ENCODE measurements at places on chromosomes 12 and 14. TPM values are rescaled to one million over a fixed set of nuclear protein-coding genes. Genes with fewer than 3 reads are reported as not detected.

DNA sequence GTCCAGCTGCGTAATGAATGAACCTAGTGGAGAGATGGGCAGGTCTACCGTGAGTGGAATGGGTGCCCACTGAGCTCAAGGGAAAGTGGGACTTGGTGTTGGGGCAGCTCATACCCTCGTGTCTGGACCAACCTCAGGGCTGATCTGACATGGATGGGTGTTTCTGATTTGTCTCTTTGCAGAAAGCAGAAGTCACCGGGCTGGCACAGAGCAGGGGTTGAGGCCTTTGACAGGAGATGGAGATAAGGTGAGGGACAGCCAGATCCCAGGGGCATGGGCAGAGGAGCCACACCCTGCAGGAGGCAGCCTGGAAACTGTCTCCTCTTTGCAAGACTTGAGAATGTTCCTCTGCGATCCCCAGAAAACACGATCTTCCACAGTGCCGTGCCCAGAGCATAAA, 20.9 kb upstream of the PPP1CC start:
- no peaks in the 10 kb centered on the region for H3K4me1 ChIP-seq
- H3K27ac ChIP-seq, result no peak overlapping the region
- peaks cover 4% of the 10 kb centered on the region for H3K27me3 ChIP-seq
- no peaks in the 10 kb centered on the region for H3K36me3 ChIP-seq
- no peak for DNase-seq

DNA sequence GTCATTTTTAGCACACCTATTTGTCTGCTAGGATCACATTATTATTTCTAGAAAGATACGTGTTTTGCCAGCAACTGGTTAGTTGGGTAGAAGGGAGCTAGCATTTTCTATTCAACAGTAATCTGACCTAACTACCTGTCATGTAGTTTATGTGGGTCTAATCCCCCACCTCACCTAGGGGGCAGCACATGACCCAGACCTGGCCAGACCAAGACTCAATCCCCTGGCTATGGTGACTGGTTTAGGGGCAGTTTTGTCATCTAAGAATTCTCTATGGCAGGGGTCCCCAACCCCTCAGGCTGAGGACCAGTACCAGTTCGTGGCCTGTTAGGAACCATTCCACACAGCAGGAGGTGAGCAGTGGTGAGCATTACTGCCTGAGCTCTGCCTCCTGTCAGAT, 29.5 kb upstream of the EVL start:
- no peaks in the 10 kb centered on the region for H3K27me3 ChIP-seq
- peaks cover 9% of the 10 kb centered on the region for H3K4me1 ChIP-seq
- DNase-seq, result no peak
- H3K36me3 ChIP-seq, result no peaks in the 10 kb centered on the region
- H3K27ac ChIP-seq, result no peak overlapping the region

- H3K4me1 ChIP-seq, result peaks cover 8% of the 10 kb centered on the region
- peaks cover 4% of the 10 kb centered on the region for H3K27me3 ChIP-seq
- no peaks in the 10 kb centered on the region for H3K36me3 ChIP-seq
- H3K4me3 ChIP-seq, result no peak overlapping the region
- no peak for DNase-seq
- no peak overlapping the region for H3K27ac ChIP-seq
Observed at GRCh38 chr14:89503431-89503996, 86.5 kb upstream of the FOXN3 start.

ESPL1 gene
- total RNA-seq, result 24.3 TPM

AVPR1A gene
- 0.16 TPM for total RNA-seq

- no peak overlapping the region for H3K27ac ChIP-seq
- peaks cover 29% of the 10 kb centered on the region for H3K27me3 ChIP-seq
- H3K4me1 ChIP-seq, result peaks cover 2% of the 10 kb centered on the region
- H3K36me3 ChIP-seq, result peaks cover 3% of the 10 kb centered on the region
- no peak overlapping the region for H3K4me3 ChIP-seq
Observed at GRCh38 chr12:6465467-6466183, 4.9 kb downstream of the VAMP1 start.

TPPP2 gene
- total RNA-seq, result not detected

GRCh38 chr12:10409392-10409791, at the start of gene KLRC4:
Gene KLRC4, minus strand, starts transcription at chr12:10409757. Its CDS starts 182 bp downstream, at chr12:10409575.
- H3K27me3 ChIP-seq, result no peaks in the 10 kb centered on the region
- no peak within 1 kb of the TSS for H3K27ac ChIP-seq
- no peaks in the 10 kb centered on the region for H3K4me1 ChIP-seq
- H3K36me3 ChIP-seq, result no peaks in the 10 kb centered on the region

DNA sequence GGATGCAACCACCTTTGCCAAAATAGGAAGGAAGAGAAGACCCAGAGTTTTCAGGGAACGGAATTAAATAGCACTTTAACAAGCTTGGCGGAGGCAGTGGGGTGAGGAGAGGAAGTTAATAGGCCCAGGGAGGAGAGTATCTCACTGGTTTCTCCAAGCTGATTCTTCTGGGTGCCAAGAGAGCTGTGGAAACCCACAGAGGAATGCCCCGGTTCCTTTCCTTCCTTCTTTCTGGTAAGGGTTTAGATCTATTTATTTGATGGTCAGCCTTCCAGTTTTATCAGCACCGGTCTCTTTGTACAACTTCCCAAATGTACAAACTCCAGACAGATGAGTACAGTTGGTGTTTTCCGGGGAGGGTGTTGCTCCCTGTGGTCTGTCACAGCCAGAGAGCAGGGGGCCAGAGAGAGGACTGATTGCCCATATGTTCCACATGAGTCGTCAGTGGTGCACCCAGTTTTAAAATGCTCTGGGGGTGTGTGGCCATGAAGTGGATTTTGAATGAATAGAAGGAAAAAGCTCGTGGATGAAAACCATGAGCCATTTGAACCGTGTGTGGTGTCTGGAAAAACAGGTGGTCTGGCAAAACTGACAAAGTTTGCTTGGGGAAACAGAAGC, 26.6 kb downstream of the PRKCH start:
- no peak for DNase-seq
- H3K4me3 ChIP-seq, result no peak overlapping the region
- peaks cover 9% of the 10 kb centered on the region for H3K4me1 ChIP-seq
- peaks cover 3% of the 10 kb centered on the region for H3K27me3 ChIP-seq
- no peaks in the 10 kb centered on the region for H3K36me3 ChIP-seq

FOS gene
- 73.7 TPM for total RNA-seq

GRCh38 chr14:81682134-81682533, 148.5 kb upstream of the SEL1L start:
- DNase-seq, result no peak
- no peak overlapping the region for H3K4me3 ChIP-seq
- H3K4me1 ChIP-seq, result peaks cover 1% of the 10 kb centered on the region
- peaks cover 15% of the 10 kb centered on the region for H3K27me3 ChIP-seq

DNA sequence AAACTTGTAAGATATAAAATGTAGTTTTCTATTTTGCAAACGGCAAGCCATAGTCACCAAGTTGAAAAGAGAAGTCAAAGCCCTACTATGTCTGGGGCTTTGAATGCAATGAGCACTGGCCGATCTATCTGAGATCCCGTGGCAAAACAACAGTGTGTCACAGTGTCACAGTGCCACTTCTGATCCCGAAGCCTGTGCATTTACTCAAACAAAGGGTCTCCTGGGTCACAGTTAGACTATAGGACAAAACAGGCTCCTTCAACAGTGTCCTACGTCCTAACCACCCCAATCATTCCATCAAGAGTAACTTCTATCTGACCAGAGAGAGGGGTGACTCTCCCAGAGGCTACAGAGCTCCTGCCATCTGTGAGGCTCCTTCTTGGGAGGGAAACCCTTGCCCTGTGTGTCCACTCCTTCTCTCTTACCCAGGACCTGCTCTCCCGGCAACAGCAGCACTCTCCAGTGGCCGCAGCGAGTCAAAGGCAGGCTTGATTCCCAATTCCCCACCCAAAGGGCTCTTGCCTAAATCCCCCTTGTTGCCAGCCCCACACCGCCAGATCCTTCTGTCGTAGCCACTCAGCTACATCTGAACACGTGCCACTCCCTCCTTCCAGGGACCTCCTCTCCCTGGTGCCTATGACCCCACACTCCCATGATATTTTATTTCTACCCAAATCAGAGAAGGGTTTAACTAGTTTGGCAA, 14.0 kb upstream of the SELPLG start:
- no peaks in the 10 kb centered on the region for H3K27me3 ChIP-seq
- H3K4me3 ChIP-seq, result no peak overlapping the region
- DNase-seq, result no peak
- H3K4me1 ChIP-seq, result peaks cover 3% of the 10 kb centered on the region

ATL1 gene
- total RNA-seq, result 6.8 TPM

RNASE7 gene
- total RNA-seq, result not detected

DNA sequence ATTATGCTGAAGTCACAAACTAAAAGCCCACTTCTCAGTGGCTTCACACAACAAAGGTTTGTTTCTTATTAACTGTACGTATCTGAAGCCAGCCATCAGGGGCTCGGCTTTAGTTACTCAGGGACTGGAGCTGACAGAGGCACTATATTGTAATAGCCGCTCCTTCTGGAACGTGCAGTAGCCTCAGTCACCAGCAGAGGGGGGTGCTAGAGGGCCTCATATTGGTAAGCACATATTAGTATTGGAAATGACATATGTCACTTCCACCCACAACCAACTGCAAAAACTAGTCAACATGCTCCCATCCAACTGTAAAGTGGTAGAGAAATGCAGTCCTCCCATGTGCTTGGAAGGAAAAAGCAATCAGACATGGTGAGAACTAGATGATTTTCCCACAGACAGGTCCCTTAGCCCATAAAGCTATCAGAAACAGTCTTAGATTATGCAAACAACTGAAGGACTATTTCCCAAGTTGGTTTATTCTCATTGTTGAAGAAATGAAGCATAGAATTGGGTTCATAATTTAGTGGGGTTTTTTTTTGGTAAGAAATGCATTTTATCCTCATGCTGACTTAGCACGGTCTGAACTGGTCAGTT, 183.6 kb upstream of the G2E3 start:
- H3K4me3 ChIP-seq, result no peak overlapping the region
- no peaks in the 10 kb centered on the region for H3K27me3 ChIP-seq
- H3K4me1 ChIP-seq, result no peaks in the 10 kb centered on the region
- H3K36me3 ChIP-seq, result no peaks in the 10 kb centered on the region
- peak; percentile 44 for DNase-seq

DNA sequence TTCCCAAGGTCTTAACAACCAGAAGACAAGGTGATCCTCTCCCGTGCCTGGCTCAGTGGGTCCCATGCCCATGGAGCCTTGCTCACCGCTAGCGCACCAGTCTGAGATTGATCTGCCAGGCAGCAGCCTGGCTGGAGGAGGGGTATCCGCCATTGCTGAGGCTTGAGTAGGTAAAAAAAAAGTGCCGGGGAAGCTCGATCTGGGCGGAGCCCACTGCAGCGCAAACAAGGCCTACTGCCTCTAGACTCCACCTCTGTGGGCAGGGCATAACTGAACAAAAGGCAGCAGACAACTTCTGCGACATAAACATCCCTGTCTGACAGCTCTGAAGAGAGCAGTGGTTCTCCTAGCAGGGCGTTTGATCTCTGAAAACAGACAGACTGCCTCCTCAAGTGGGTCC, 104.0 kb downstream of the C14orf39 start:
- no peak overlapping the region for H3K27ac ChIP-seq
- H3K4me1 ChIP-seq, result no peaks in the 10 kb centered on the region
- no peaks in the 10 kb centered on the region for H3K36me3 ChIP-seq
- H3K27me3 ChIP-seq, result peaks cover 3% of the 10 kb centered on the region
- no peak overlapping the region for H3K4me3 ChIP-seq

DNA sequence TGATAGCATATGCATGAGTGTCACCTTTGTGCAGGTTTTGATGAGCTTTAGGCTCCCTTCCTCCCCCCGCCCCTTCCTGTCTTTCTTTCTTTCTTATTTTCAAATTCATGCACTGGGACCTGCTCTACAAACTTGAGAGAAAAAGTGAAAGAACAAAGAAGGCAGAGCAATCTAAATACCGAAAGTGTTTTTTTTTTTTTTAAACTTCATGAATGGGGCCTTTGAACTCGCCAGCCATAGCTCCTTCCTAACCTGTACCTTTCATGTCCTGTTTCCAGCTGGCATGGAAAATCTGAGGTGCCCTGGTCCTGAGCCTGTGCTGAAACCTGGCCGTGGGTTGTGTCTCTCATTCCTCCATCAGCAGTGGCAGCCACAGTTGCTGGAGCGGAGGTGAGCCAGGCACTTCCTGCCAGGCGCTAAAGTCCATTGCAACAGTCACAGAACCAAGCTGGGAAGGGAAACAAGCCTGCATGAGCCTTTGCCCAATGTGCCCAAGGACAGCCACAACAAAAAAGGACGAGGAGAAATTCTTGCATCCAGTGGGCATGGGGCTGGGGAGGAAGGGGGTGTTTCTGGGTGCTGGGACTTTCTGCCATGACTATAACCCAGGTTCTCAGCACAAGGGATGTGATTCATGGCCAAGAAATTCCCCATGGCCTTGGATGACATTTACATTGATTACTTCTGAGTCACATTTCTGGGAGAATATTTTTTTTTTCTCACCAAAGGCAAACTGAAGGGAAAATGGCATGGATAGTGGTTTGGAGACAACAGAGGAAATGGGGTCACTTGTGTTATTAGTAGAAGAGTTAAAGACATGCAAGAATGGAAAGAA, 102.7 kb downstream of the TMEM30B start:
- H3K4me3 ChIP-seq, result no peak overlapping the region
- DNase-seq, result no peak
- H3K27ac ChIP-seq, result no peak overlapping the region
- H3K36me3 ChIP-seq, result no peaks in the 10 kb centered on the region

DNA sequence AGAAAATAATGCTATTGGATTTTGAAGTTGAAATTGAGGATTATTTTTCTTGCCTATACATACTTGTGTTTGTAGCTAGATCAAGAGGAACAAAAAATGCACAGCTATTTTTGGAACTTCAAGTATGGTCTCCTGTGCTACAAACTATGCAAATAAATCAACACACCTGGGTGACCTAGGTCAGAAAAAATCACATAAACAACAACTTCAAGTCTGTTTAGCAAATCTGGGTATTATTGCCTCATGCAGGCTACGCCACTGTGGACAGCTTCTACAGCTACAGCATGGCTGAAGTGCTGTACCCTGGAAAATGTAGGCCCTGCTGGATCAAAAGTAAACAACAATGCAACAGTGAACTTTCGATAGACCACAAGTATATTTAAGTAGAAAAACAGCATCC, 87.5 kb downstream of the SLC6A15 start:
- H3K4me1 ChIP-seq, result no peaks in the 10 kb centered on the region
- no peak for DNase-seq
- no peak overlapping the region for H3K4me3 ChIP-seq
- H3K27ac ChIP-seq, result no peak overlapping the region
- H3K27me3 ChIP-seq, result no peaks in the 10 kb centered on the region
- H3K36me3 ChIP-seq, result no peaks in the 10 kb centered on the region
